Gastrocnemius medialis (tissue), 4 donors: ENCODE measurements at places on chromosomes 2 and 18. TPM values are rescaled to one million over a fixed set of nuclear protein-coding genes. Genes with fewer than 3 reads are reported as not detected.

Gene OR6B2
- total RNA-seq = not detected

Gene TRIM43
- not detected for total RNA-seq

Gene PDE11A
- total RNA-seq = 0.82 TPM

Gene TMEM37
- 0.80 TPM for total RNA-seq

Gene EML6
- total RNA-seq = 4.8 TPM

Gene TMEM200C
- not detected for total RNA-seq

Gene AGXT
- not detected for total RNA-seq
